ENCODE measurements at places on chromosomes 1 and 21.

DNA sequence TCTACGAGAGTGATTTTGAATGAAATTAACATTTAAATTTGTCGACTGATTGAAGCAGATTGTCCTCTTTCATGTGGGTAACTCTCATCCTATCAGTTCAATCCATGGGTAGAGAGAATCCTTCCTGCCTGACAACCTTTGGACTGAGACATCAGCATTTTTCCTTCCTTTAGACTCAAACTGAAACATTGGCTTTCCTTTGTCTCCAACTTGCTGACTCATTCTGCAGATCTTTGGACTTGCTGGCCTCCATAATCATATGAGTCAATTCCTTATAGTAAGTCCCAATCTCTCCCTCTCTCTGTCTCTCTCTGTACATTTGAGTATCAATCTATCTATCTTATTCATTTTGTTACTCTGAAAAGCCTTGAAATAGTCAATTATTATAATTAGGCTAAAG lies 416.7 kb downstream of the LRRIQ3 start:
- no peak for DNase-seq

- DNase-seq = no peak
These were observed 230.9 kb upstream of the IRF2BP2 start for GRCh38 chr1:234840843-234841242.

GRCh38 chr1:12336413-12336812 lies 106.6 kb downstream of the VPS13D start:
- no peak for DNase-seq

DNA sequence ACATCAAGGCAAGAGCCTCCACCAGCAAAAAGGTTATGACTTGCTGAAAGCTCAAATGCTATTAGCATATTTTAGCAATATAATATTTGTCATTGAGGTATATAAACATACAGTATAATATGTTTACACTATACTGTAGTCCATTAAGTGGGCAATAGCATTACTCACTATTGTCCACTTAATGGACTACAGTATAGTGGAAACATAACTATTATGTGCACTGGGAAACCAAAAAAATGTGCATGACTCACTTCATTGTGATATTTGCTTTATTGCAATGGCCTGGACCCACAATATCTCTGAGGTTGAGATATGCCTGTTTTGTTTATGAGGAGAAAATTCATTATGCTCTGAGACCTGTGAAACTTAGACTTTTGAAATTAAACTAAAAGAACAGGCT lies 300.0 kb downstream of the BARHL2 start:
- no peak for DNase-seq

DNA sequence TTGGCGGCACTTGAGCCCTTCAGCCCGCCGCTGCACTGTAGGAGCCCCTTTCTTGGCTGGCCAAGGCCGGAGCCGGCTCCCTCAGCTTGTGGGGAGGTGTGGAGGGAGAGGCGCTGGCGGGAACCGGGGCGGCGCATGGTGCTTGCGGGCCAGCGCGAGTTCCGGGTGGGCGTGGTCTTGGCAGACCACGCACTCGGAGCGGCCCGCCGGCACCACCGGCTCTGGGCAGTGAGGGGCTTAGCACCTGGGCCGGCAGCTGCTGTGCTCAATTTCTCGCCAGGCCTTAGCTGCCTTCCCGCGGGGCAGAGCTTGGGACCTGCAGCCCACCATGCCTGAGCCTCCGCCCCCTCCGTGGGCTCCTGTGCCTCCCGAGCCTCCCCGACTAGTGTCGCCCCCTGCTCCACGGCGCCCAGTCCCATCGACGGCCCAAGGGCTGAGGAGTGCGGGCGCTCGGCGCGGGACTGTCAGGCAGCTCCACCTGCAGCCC lies 673.7 kb upstream of the BRINP3 start:
- no peak for DNase-seq

- no peak for DNase-seq
These were observed 194.8 kb downstream of the NFIA start for GRCh38 chr1:61277121-61277690.
